ENCODE measurements at places on chromosomes 12 and 14.
A peak's percentile ranks its signal among the peaks of the same experiment; 100 is the strongest.

- DNase-seq = peak; percentile 9
Measured at GRCh38 chr12:99130808-99131553, 485.9 kb downstream of the APAF1 start.

GRCh38 chr12:114415525-114415868 is 9.6 kb upstream of the TBX5 start:
- DNase-seq = no peak

DNA sequence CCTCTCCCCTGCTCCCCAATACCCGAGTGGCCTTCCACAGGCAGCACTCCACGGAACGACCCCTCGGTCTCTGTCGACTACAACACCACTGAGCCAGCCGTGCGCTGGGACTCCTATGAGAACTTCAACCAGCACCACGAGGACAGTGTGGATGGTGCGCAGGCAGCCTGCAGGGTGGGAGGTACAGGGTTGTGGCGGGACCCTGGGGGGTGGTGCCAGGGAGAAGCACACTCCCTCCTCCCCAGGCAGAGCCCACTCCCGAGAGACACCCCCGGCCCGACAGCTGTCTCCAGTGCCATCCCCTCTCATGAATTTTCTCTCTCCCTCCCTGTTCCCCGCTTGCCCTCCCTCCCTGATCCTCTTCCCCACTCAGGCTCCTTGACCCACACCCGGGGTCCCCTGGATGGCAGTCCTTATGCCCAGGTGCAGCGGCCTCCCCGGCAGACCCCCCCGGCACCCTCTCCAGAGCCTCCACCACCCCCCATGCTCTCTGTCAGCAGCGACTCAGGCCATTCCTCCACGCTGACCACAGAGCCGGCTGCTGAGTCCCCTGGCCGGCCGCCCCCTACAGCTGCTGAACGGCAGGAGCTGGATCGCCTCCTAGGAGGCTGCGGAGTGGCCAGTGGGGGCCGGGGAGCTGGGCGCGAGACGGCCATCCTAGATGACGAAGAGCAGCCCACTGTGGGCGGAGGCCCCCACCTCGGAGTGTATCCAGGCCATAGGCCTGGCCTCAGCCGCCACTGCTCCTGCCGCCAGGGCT is 9.0 kb downstream of the TNS2 start:
- no peak for DNase-seq

- no peak for DNase-seq
Measured at GRCh38 chr12:41223600-41223999, 35.5 kb downstream of the PDZRN4 start.

- DNase-seq = no peak
Measured at GRCh38 chr12:104280111-104280510, 23.4 kb upstream of the EID3 start.

- DNase-seq = peak; percentile 25
Measured at GRCh38 chr12:82650627-82651337, 35.9 kb upstream of the TMTC2 start.

- peak; percentile 64 for DNase-seq
Measured at GRCh38 chr12:124771462-124772288, 92.0 kb downstream of the SCARB1 start.

- no peak for DNase-seq
Measured at GRCh38 chr12:2507814-2508213, 287.0 kb upstream of the FKBP4 start.

- DNase-seq = no peak
Measured at GRCh38 chr12:101082706-101083105, 127.3 kb downstream of the SLC5A8 start.

GRCh38 chr12:7695566-7696197 is at the start of gene GDF3:
Gene GDF3 (minus strand): TSS chr12:7695775. CDS start chr12:7695728, 47 bp downstream.
- DNase-seq = no peak

- DNase-seq = peak; percentile 85
Measured at GRCh38 chr12:27627123-27627852, 69.0 kb upstream of the REP15 start.

DNA sequence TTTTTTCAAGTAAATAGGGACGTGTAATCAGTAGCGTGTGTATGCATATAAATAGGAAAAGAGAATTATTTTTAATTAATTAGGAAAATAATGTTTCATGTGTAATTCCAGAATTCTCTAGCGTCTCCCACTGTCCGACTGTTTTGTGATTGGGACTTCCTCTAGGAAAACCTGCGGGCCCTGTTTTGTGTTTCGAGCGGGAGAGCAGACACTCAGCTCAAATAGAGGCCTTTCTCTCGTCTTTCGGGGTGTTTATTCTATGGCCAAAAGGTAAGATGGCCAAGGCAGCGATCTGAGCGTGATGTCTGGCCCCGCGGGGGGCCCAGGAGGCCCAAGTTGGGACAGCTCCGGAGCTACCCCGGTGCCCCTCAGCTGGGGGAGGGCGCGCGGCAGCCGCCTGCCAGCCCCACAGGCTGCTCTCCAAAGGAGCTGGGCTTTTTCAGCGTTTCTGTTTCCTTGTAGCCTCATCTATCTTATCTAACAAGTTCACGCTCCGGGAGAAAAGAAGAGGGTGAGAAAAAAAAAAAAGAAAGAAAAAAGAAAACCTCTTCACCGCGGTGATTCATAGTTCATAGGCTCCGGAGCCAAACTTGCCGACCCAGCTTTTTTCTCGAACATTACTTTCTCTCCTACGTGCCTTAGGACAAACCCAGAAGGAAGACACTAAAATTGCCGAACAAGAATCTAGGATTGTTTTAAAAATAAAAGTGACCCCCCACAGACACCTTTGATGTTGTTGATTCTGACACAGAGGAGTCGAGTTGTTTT is 7.5 kb upstream of the FOXG1 start:
- no peak for DNase-seq
